ENCODE measurements at places on chromosomes 4 and X. TPM values are rescaled to one million over a fixed set of nuclear protein-coding genes. Genes with fewer than 3 reads are reported as not detected.

GLOD5 gene
- not detected for total RNA-seq

EIF2S3 gene
- 273 TPM for total RNA-seq

DNA sequence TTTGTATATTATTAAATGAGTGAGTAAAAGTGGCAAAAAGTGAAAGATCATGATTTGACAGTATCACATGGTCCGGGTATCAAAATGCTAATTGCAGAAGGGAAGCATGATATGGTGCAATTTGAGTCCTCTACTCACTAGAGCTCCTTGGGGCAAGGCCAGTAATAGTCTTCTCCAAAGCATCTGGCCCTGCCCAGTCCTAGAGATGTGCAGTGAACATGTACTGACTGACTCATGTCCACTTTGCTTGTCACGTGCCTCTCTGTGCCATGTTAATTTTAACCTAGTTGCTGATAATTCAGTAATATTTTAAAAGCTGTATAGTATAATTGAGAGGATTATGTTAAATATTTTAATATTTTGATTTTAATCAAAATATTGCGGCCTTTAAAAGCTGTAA, 54.6 kb upstream of the TENM3 start:
- DNase-seq, result no peak

DNA sequence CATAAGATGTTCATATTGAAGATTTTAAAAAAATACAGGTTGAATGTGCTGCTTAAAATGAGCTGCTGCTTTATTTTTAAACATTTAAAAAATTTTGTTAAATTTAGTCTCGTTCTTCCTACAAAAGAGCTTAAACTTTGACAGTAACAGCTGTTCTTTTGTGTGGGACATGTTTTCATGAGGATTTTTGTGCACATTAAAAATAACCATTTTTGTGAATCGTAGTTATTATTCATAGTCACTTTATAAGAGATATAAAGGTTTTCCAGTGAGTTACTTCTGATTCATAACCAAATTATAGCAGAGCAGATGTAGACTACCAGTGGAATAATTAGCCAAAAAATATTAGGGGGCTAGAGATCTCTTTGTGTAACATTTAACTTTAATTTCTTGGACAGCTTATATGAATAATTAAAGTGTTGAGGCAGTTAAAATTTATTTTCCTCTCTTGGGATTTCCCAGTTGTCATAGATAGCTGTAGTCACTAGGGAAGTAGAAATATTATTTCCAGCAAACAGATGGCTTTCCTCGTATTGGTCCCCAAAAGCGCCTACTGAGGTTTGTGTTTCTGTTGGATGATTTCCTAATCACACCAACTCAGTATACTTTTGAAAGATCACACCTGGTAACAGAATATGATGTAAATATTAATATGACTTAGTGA, 24.2 kb downstream of the RBPJ start:
- no peak for DNase-seq

GAB3 gene
- total RNA-seq, result 0.69 TPM

YY2 gene
- 2.7 TPM for total RNA-seq

DLG3 gene
- total RNA-seq, result 48.4 TPM

Data from HCT116 (cell line).